Testis (tissue), 5 donors: ENCODE measurements at places on chromosomes 7 and 10. TPM values are rescaled to one million over a fixed set of nuclear protein-coding genes. Genes with fewer than 3 reads are reported as not detected.

DNA sequence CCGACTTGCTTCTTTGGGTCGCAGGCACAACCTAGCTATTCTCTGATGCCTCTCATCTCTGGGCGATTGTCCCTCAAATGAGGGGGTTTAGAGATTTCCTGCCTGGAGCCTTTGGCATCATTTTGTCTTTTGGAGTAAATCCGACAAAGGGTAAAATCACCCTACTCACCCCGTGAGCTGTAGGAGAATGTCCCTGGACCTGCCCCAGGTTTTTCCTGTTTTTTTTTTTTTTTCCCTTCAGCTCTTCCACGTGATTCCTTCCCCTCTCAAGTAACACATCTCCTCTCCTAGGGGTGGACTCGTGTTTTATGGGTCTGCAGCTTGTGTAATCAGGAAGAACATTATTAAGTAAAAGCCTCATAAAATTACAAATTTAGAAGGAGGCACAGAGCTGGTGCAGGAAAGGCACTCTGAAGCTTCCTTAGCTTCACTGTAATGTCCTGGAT is 128.4 kb upstream of the ZNF746 start:
- no peak for DNase-seq

GRCh38 chr7:45384499-45384898 is 189.7 kb upstream of the ADCY1 start:
- DNase-seq: no peak

DNA sequence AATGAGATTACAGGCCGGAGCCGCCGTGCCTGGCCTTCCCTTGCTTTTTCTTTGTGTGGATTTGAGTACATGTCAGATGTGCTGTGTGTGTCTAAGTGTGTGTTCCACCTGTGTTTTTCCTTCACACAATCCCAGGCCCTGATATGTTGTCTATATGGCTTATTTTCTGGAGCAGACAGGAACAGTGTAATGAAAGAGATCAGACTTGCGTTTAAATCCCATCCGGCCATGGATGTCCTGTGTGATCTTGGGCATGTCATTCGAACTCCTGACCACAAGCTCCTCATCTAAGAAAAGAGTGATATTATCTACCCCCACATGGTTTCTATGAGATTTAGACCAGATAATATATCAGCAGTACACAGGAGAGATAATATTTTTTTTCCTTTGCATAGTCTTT is 37.2 kb downstream of the APBB1IP start:
- no peak for DNase-seq

DNA sequence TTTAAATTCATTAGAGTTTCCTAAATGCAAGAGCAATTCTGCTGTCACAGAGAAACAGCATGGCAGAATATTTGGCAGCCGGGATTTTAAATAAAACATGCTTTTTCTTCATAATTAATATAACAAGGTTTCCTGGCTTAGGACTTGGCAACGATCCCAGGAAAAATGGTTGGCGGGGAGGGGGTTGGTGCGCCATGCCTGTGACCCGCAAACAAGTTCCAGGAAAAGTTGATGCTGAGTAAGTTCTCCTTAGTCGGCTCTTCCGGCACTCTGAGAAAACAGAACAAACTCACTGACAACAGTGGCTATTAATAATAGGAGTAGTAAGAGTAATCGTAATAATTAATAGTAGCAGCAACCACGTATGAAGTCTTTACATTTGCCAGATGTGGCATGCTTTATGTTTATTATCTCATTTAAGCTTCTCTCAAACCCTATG is 4.6 kb downstream of the HABP2 start:
- DNase-seq: no peak

DNA sequence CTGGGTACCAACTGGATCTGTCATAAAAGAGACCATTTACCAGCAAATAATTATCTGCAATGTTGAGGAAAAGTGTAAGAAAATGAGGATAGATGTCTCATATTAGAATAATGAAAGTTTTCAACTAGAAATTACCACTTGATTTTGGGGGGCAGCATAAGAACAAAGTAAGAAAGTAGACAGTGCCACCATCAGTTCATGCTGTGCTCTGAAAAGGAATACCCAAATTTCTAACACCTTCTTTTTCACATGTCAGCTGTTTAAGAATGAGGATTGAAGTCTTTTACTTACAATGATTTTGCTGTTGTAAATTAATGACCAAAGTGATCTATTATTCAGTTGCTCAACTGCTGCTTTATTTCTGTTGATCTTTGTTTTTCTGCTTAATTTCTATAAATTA is 578.3 kb downstream of the ETV1 start:
- DNase-seq: no peak

DNA sequence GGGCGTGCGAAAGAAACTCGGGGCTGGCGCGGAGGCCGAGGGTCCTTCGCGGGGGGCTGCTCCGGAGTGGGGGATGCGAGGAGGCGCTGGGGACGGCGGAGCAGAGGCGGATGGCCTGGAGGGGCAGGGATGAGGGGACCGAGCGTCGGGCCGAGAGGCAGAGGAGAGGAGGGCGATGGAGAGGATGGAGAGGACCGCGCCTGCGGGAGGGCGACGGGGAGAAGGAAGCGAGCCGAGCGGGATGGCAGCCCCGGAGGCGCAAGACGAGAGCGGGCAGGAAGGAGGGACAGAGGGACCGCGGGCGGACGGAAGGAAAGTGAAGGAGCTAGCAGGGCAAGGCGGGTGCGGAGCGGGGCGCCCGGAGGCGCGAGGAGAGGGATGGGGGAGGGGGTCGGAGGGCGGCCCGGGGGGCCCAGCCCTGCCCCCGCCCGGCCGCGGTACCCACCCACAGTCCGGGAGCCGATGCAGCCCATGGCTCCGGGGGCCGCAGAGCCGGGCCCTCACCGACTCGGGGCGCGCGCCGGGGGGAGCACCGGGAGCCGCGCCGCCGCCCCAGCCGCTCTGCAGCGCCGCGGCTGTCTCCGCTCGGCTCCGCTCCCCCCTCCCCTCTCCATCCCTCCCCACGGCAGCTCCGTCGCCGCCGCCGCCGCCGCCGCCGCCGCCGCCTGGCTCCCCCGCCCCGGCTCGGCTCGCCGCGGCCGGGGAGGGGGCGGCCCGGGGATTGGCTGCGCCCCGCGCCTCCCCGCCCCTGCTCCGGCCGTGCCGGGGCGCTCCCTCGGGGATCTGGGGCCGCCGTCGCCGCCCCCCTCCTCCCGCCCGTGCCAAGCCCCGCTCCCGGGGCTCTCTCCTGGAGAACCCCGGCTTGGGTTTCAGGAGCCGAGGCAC is at the start of gene FAM131B:
TSS of gene FAM131B (minus strand) at position 583 of the 885 bp plus-strand sequence. CDS start at position 473, 110 bp downstream.
- no peak for DNase-seq

DNA sequence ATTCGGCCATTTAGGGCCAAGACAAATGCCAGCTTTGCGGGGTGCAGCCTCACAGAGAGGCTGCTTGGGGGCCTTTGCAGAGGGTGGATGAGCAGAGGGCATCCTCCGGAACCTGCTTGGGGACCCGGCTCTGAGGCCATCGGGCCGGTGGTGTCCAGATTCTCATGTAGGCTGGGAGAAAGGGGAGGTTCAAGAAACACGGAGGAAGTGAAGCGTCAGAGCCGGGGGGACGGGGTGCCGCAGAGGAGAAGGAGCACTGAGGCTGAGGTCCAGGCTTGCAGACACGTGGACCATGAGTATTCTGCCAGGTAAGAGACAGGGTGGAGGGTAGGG is 150.7 kb upstream of the SHH start:
- DNase-seq: no peak

DNA sequence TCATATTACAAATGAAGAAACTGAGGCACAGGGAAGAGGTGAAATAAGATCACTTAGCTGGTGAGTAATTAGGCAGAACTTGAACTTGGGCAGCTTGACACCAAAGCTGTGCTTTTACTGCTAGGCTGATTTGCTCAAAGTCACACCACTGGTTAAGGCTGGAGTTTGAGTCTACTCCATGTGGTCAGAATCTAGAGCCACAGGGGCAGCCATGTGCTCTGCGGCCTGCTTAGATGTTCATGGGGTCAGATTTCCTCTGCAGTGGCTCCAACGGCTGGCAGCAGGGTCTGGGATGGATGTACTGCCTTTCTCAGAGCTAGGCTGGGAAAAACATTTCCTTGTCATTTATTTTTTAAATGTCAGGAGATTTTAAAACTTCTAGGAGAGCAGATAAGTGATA is 417.5 kb downstream of the KCNMA1 start:
- no peak for DNase-seq

NUTM2E gene
- 0.16 TPM for total RNA-seq

CYP2C18 gene
- total RNA-seq: 1.1 TPM

MSS51 gene
- 3.5 TPM for total RNA-seq

DNAJC2 gene
- total RNA-seq: 27.6 TPM

AFAP1L2 gene
- total RNA-seq: 6.9 TPM

PARG gene
- total RNA-seq: 49.4 TPM

CADPS2 gene
- 9.3 TPM for total RNA-seq

PDE6C gene
- not detected for total RNA-seq

NPFFR1 gene
- 6.6 TPM for total RNA-seq
